ENCODE measurements at places on chromosomes 12 and 14.

DNA sequence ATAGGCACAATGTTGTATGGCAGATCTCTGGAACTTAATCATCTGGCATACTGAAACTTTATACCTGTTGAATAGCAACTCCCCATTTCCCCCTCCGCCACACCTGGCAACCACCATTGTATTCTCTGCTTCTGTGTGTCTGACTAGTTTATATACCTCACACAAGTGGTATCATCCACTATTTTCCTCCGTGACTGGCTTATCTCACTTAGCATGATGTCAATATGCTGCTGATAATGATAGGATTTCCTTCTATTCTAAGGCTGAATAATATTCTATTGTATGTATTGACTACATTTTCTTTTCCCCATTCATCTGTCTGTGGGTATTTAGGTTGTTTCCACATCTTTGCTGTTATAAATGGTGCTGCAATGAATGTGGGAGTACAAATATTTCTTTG lies 21.5 kb downstream of the BRMS1L start:
- no peak for DNase-seq

- no peak for DNase-seq
These were observed 20.0 kb upstream of the STAC3 start for GRCh38 chr12:57270966-57271470.

DNA sequence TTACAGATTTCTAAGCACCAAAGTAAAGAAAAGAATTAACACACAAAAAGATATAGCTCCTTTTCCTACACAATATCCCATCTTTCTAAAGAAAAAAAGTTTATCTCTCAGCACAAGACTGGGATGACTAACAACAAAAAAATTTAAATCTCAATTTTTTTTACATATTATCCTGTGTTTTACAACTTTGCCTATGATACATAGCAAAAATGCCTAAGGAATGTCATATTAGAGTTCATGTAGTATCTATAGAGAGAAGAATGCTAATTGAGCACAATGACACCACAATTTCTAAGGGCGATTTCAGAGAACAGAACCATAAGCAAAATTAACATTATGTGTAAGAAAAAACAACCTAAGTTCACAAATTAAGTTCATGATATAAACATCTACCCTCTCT lies 16.3 kb downstream of the C2CD5 start:
- DNase-seq: no peak

- DNase-seq: no peak
These were observed 16.0 kb downstream of the OLR1 start for GRCh38 chr12:10155966-10156365.

GRCh38 chr12:91507754-91508153 lies 325.1 kb upstream of the DCN start:
- DNase-seq: no peak

GRCh38 chr12:49332441-49332861 lies 4.5 kb downstream of the C1QL4 start:
- no peak for DNase-seq

Measured in activated CD8-positive, alpha-beta memory T cell treated with anti-CD3 and anti-CD28 coated beads for 1 hour (primary cell).